ENCODE measurements at places on chromosomes 16 and 17.

DNA sequence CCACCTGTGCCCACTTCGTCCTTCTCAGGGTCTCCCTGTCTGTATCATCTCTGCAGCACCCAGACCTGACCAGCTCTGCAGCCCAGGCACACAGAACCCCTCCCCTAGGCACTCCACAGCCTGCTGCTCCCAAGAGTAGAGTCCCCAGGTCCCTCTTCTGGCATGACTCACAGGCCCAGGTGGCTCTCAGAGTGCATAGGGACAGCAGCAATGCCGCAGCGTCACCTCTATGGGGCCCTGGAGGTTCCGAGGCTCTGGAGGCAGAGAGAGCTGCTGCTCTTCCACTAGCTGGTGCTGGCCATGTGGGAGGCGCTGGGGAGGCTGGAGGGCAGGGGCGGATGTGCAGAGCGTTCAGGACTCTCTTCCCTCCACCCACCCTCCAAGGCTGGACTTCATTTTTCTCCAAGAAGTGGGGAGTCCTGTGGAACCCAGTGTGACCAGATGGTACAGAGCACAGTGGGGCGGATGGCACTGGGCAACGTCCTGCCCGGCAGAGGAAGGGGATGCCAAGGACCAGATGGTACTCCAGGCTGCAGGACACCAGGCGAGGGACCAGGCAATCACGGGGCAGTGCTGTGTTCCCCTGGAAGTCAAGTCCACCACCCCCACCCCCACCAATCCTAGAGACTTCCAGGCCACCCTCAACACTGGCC lies 151.7 kb downstream of the RBFOX3 start:
- no peak for DNase-seq

GRCh38 chr17:4394208-4395110 lies 28.0 kb upstream of the UBE2G1 start:
- no peak for DNase-seq

GRCh38 chr16:47567321-47567720 lies 106.2 kb downstream of the PHKB start:
- DNase-seq, result no peak

DNA sequence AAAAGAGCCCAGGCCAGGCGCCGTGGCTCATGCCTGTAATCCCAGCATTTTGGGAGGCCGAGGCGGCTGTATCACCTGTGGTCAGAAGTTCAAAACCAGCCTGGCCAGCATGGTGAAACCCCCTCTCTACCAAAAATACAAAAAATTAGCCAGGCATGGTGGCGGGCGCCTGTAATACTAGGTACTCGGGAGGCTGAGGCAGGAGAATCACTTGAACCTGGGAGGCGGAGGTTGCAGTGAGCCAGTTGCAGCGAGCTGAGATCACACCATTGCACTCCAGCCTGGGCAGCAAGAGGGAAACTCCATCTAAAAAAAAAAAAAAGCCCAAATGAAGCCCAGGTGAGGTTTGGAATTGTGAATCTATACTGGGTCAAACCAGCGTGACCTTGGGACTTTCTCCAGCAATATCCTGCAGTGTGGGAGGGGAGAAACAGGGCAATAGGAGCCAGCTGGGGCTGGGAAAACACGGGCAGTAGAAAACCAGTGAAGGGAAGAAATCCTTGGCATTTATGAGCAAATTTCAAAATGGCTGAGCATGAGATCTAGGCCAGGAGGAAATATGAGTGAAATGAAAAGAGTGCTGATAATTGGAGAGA lies 8.2 kb upstream of the DHX8 start:
- DNase-seq, result no peak

DNA sequence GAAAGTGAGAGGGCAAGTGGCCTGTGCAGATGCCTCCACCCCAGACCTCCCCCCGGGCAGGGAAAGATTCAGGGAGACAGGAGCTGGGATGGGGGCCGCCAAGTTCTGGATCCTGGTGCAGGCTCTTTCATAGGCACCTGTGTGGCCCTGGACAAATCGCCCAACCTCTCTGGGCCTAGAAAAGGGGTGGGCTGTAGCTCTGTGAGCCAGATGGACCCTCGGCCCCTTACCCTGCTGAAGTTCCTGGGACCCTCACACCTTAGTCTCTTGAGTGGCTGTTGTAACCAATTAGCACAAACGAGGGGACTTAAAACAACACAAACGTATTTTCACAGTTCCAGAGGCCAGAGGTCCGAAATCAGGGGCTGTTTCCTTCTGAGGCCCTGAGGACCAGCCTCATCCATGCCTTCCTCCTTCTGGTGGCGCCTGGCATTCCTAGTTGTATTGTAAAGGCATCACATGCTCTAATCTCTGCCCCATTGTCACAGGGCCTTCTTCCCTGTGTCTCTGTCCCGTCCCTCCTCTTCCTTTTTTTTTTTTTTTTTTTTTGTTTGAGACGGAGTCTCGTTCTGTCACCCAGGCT lies 352.6 kb downstream of the SEC14L1 start:
- DNase-seq, result no peak

GRCh38 chr17:20200016-20200795 lies 191.0 kb downstream of the SPECC1 start:
- no peak for DNase-seq

DNA sequence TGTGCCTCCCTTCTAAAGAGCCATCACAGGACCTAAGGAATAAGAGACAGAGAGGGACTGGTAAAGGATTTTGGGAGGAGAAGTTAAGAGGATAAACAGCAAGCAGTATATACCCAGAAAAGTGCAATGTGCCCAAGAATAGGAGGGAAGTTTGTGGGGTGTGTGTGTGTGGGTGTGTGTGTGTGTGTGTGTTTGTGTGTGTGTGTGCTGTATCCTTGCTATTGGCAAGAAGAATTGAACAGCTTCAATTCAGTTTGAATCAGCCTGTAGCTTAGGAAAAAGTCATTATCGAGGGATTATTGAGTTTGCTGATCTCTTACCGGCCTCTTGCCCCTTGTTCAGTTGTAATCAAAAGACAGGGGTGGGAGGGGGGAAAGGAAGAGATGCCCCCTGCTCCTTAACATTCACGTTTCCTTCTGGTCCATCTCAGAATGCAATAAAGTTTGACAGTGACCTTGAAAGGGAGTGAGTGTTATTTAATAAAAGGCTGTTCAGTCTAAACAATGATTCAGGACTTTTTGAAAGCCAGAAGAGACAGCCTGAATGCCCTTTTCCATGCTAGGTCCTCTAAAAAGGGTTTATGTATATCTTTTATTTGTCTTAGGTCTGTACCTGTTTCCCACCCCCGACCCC lies 23.9 kb upstream of the MAPT start:
- no peak for DNase-seq
